ENCODE measurements at places on chromosomes 1 and 21. TPM values are rescaled to one million over a fixed set of nuclear protein-coding genes. Genes with fewer than 3 reads are reported as not detected.
A peak's percentile ranks its signal among the peaks of the same experiment; 100 is the strongest.

Gene PLPPR4
- 0.25 TPM for total RNA-seq

GRCh38 chr1:199508653-199509052 is 518.9 kb upstream of the NR5A2 start:
- H3K27me3 ChIP-seq = no peaks in the 10 kb centered on the region
- no peaks in the 10 kb centered on the region for H3K36me3 ChIP-seq
- no peak overlapping the region for H3K27ac ChIP-seq
- no peaks in the 10 kb centered on the region for H3K4me1 ChIP-seq

Gene S100A7
- not detected for total RNA-seq

GRCh38 chr1:41900603-41901444 is 17.9 kb downstream of the HIVEP3 start:
- H3K36me3 ChIP-seq = no peaks in the 10 kb centered on the region
- H3K27me3 ChIP-seq = no peaks in the 10 kb centered on the region
- peak; percentile 26 for DNase-seq

- no peaks in the 10 kb centered on the region for H3K36me3 ChIP-seq
- no peaks in the 10 kb centered on the region for H3K27me3 ChIP-seq
- H3K27ac ChIP-seq = no peak overlapping the region
Measured at GRCh38 chr1:2644591-2645101, 11.8 kb upstream of the MMEL1 start.

Data from SJCRH30 (cell line).